ENCODE measurements at places on chromosomes 16 and 17.

DNA sequence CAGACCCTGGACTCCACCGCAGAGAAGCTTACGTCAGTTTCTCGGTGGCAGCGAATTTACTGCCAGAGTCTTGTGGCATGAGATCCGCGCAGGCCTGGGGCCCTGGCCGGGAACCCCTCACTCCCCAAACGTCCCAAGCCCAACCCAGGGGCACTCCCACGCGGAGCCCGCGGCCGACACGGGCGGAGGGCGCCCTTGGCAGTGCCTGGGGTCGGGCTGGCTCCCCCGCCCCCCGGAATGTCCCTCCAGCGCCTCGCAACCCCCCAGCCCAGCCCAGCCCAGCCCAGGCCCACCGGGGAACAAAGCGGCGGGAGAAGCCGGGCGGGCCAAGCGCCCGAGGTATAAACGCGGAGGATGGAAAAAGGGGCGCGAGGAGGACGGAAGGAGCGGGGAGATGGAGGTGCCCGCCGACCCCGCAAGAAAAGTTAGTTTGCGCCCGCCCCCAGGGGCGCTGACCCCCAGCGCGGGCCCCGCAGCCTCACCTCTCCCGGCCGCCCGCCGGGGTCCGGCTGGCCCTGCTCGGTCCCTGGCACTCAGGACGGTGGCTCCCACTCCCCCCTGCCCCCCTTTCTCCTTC, 330 bp downstream of the CASKIN2 start:
- DNase-seq, result no peak

DNA sequence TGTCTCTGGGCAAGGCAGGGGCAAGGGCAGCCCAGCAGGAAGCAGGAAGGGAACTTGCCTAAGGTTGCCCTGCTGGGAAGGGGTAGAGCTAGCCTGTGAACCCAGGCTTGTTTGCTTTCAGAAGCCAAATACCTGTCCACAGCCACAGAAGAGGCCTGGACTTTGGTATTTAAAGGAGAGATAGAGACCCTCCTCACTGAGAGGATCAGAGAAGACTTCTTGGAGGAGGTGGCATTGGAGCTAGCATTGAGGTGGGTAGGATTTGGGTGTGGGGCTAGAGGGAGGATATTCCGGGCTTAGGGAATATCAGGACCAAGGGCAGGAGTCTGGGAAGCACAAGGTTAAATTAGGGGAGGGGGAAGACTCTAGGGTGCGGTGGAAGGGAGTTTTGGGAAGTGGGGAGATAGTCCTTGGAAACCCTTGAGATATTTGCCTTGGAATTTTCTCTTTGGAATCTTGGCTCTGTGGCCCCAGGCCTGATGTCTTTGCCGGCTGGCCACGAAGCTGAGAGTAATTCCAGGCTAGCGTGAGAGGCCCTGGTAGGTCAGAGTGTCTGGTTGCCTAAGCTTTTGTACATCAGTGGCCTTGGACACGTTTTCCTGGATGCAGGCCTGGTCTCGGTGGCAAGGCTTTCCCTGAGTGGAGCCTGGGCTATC, 13.1 kb upstream of the ETV4 start:
- no peak for DNase-seq

DNA sequence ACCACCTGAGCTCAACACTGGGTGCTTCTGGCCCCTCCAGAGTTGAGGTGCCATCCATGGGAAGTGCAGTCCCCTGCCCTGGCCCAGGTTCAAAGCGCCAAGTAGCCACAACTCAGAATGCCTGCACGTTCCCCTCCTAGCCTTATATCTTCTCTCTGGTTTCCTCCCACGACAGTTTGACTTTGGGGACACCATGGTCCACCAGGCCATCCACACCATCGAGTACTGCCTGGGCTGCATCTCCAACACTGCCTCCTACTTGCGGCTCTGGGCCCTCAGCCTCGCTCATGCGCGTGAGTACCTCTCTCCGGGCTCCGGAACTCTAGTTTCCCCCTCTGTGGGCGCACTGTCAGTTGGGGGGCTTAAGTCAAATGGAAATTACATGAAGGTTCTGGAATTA, 22.4 kb upstream of the NAGLU start:
- no peak for DNase-seq

GRCh38 chr17:57986841-57987580, 1.0 kb downstream of the VEZF1 start:
- no peak for DNase-seq

GRCh38 chr16:2969545-2970521, 685 bp downstream of the PAQR4 start:
- DNase-seq, result no peak

- no peak for DNase-seq
Observed at GRCh38 chr17:82820278-82821251, 19.3 kb downstream of the ZNF750 start.

DNA sequence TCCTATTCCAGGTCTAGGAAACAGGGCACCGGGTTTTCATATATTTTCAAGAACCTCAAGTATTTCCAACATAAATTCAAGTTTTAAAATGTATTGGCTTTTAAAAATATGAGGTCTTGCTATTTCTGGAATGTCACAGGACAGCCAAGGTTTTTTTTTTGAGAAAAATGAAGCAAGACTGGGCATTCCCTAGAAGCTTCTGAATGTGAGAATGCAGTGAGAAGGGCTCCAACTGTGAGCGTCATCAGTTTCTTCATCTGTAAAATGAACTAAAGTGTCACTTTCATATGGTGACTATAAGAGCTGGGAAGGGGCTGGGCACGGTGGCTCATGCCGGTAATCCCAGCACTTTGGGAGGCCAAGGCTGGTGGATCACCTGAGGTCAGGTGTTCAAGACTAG, 455.8 kb upstream of the MAF start:
- DNase-seq, result no peak

- DNase-seq, result no peak
Observed at GRCh38 chr17:28871056-28871579, 16.3 kb downstream of the ERAL1 start.

- DNase-seq, result no peak
Observed at GRCh38 chr17:20993863-20994778, 48.7 kb downstream of the USP22 start.

GRCh38 chr17:8698162-8698971, 46.3 kb downstream of the CCDC42 start:
- DNase-seq, result no peak

DNA sequence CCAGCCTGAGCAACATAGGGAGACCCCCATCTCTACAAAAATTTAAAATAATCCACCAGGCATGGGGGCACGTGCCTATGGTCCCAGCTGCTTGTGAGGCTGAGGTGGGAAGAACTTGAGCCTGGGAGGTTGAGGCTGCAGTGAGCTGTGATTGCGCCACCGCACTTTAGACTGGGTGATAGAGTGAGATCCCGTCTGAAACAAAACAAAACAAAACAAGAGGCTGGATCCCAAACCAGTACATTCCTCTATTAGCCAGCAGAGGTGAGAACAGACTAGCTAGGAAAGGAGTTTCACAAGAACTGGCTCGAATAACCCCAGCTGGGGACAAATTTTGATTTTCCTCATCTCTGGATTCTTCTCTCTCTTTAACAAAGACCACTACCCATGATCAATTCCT, 366.7 kb upstream of the ZFHX3 start:
- no peak for DNase-seq

GRCh38 chr17:7307686-7308624, 527 bp downstream of the EIF5A start:
- DNase-seq, result no peak

- DNase-seq, result no peak
Observed at GRCh38 chr16:21611556-21612384, 12.4 kb downstream of the METTL9 start.

DNA sequence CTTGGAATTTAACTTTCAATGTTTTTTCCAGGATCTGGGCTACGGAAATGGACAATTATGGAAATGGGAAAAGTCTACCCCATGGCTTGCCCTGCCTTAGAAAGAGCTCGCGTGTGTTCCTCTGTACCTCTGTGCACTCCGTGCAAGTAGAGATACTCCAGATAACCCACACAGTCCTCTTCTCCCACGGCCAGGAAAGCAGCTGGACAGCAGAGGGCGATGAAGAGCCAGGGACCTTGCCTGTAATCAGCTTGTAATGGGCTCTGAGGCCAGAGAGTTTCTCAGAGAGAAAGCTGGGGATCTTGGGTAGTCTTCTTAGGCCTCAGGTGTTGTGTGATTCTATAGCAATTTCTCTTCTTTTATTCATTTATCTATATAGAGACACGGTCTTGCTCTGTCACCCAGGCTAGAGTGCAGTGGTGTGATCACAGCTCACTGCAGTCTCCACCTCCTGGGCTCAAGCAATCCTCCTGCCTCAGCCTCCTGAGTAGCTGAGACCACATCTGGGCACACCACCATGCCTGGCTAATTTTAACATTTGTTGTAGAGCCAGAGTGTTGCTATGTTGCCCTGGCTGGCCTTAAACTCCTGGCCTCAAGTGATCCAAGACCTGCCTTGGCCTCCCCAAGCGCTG, 2.4 kb upstream of the SOCS7 start:
- peak; percentile 56 for DNase-seq

- no peak for DNase-seq
Observed at GRCh38 chr17:45991341-45991740, 7.7 kb upstream of the STH start.

DNA sequence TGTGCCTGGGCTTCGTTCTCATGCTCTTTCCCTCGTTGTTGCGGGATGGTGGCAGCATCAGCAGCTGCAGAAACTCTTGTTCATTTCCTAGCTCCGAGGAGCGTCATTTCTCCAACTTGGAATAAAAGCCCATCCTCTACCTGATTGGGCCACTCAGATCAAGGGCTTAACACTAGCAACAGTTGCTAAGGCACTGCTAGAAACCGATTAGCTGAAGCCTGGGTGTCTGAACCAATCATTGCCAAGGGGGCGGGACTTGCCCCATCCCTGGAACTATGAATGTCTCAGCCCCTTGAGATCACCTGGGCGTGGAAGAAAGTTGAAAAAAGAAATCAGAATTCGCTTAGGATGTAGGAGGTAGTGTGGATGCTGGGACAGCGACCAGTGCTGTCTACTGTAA, 145.3 kb downstream of the FOXL1 start:
- peak; percentile 21 for DNase-seq

DNA sequence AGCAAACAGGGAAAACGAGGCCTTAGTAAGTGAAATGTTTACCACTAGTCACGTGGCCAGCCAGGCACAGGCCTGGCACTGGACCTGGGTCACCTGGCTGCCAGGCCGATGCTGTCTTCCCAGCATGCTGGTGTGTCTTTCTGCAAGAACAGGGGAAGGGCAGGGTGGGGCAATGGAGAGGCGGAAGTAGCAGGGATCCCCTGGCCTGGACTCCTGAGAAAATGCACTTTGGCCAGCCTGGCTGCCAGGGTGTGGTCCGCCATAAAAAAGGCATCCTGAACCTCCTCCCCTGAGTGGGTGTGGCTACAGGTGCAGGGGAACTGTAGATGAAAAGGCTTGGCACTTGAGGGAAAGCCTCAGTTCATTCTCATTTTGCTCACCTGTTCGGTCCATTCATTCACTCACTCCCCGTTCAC, 1.0 kb upstream of the ANKRD40CL start:
- DNase-seq, result peak; percentile 37

- DNase-seq, result no peak
Observed at GRCh38 chr17:65154770-65155589, 17.8 kb downstream of the RGS9 start.

DNA sequence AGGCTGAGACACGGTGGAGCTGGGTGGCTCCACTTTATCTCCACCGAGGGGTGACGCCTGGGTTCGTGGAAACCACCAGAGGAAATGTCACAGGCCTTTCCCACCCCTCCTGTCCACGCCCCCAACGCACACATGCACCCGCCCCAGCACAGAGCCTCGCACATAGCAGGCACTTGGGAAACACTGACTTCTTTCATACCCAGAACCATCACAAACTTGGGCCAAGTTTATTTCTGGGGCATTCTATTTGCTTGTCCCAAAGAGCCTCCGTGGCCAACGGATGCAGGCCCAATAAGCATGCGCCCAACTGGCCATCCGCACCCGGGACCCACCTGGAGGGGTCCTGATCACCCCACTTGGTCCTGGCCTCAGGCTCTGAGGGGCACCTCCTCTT, 3.3 kb downstream of the BCAR1 start:
- no peak for DNase-seq

- no peak for DNase-seq
Observed at GRCh38 chr16:82625066-82625968, 1.5 kb upstream of the CDH13 start.

DNA sequence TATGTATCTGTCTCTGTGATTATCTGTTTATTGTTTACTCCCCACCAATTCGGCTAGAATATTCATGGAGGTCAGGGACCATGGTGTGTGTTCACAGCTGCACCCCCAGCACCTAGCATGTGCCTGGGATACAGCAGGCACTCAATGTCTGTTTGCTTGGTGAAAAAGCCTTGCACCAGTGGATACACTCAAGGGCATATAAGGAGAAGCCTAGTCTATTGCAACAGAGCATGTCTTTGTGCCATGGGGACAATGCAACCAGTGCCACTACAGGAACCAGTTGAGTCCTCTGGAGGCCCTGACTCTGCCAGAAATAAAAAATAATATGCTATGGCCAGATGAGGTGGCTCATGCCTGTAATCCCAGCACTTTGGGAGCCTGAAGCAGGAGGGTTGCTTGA, 93.6 kb downstream of the NDE1 start:
- DNase-seq, result no peak

GRCh38 chr17:78722246-78722761, 59.8 kb downstream of the CYTH1 start:
- DNase-seq, result no peak

GRCh38 chr16:576197-576822, 6.5 kb downstream of the PIGQ start:
- DNase-seq, result no peak

DNA sequence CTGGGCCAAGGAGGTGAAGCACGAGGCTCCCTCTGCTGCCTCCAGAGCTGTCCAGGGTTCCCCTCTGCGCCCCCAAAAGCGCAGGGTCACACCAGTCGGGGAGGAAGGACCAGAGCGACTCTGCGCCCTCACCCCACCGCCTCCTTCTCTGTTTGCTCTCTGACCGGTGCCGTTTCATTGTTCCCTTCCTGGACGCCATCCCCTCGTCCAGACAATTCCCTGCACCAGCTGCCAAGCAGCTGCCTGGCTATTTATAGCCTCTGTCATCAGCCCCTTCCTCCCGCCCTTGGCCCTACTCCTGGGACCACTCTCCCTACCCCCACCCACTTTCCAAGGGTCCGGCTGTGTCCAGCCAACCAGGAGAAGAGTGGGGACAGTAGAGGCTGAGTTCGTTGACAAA, 68.8 kb upstream of the CREBBP start:
- no peak for DNase-seq

- DNase-seq, result no peak
Observed at GRCh38 chr17:49447628-49448302, 33.1 kb upstream of the PHB1 start.

- no peak for DNase-seq
Observed at GRCh38 chr16:77435272-77435820, 512 bp upstream of the ADAMTS18 start.

DNA sequence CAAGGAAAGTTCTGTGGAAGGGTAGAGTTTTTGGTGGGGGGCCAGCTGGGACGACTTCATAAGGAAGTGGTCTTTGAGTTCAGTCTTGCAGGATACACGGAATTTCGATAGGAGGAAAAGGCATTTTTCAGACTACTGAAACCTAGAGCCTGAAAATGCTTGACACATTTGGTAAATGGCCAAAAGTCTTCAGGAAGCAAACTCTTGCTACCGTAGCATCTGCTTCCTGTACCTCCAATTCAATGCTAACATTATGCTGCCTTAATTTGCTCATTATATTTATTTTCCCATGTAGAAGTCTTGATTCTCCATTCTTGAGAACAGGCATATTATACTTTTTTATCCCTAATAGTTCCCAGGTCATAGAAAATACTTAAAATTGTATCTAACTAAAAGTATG, 129.3 kb upstream of the MED13 start:
- no peak for DNase-seq

- DNase-seq, result no peak
Observed at GRCh38 chr16:64621616-64622015, 500.2 kb downstream of the CDH11 start.

GRCh38 chr17:59124665-59125064, 18.0 kb upstream of the TRIM37 start:
- no peak for DNase-seq

All from HCT116 (cell line).